ENCODE measurements at places on chromosomes 7 and 10.

GRCh38 chr10:10626734-10627133 is 390.9 kb upstream of the CELF2 start:
- no peak for DNase-seq

GRCh38 chr7:21345361-21345760 is 82.5 kb upstream of the SP4 start:
- no peak for DNase-seq

GRCh38 chr7:26659121-26659520 is 205.3 kb downstream of the SKAP2 start:
- no peak for DNase-seq

DNA sequence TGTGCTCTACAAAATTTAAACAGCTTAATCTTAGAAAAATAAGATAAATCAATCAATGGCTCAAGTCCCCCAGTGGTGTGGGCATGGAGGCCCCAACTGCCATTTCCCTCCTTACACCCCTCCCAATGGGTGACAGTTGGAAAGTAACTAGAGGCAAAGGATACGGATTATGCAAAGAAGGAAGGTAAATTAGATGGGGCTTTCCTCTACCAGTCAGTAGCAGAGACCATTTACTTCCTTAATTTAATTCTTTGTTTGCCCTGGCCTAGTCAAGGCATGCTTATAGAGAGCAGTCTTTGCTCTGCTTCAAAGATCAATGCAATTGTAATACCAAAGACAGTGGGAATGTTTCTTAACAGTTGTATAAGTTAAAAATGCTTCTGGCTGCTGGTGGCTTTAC is 63.3 kb upstream of the PAPSS2 start:
- DNase-seq, result no peak

- DNase-seq, result no peak
Observed at GRCh38 chr7:2838873-2839578, 5.1 kb downstream of the GNA12 start.

- no peak for DNase-seq
Observed at GRCh38 chr10:80468002-80468401, 13.9 kb downstream of the TSPAN14 start.

DNA sequence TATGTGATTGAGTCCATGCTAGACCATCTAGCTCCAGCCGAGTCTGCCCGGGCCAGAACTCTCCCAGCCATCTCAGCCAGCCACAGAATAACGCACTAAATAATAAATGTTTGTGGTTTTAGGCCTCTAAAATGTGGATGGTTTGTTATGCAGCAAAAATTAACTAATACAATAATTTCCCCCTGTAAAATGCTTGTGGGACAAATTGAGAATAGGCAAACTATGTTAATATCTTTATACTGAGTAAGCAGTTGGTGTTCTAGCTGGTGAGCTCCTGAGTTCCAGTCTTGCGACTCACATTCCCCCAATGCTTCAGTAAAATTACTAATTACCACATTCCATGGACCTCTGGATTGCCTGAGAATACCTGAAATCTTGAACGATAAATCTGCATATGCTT is 316.8 kb upstream of the NFE2L3 start:
- no peak for DNase-seq

- no peak for DNase-seq
Observed at GRCh38 chr7:130896898-130897514, 163.0 kb upstream of the KLF14 start.

DNA sequence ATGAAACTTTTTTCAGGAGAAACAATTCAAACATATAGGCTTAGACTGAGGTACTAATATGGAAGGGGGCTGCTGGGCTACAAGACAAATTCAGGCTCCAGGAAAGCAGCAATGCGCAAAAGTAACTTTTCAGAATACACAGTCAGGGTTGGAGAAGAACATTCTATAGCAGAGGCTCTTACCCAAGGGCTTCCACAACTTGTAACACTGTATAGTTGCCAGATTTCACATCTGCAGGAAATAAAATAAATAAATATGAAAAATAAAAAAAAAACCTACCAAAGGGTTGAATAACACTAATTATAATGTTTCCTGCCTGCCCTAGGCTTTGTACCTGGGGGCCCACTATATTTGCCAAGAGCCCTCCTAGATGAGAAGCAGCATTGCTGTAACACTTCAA is 14.3 kb downstream of the MMS19 start:
- DNase-seq, result no peak

GRCh38 chr7:54858008-54858692 is 99.1 kb upstream of the SEC61G start:
- no peak for DNase-seq

DNA sequence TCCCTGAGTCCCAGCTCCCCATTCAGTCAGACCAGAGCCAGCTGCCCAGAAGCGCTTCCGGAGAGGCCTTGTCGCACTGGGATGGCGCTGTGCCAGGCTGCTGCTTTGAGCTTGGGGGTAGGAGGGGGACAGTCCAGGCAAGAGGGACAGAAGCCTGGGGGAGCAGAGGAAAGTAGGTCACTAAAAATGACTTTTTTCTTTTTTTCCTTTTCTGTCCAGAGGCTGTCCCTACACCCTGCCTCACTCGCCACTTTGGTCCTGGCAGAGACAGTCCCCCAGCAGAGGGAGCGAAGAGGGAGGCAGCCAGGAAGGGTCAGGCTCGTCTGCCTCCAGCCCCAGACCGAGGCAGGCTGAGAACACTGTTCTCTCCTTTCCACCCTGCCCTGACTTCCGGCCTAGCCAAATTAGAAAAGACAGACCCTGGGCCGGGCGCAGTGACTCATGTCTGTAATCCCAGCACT is 15.8 kb upstream of the TRIM8 start:
- DNase-seq, result no peak

DNA sequence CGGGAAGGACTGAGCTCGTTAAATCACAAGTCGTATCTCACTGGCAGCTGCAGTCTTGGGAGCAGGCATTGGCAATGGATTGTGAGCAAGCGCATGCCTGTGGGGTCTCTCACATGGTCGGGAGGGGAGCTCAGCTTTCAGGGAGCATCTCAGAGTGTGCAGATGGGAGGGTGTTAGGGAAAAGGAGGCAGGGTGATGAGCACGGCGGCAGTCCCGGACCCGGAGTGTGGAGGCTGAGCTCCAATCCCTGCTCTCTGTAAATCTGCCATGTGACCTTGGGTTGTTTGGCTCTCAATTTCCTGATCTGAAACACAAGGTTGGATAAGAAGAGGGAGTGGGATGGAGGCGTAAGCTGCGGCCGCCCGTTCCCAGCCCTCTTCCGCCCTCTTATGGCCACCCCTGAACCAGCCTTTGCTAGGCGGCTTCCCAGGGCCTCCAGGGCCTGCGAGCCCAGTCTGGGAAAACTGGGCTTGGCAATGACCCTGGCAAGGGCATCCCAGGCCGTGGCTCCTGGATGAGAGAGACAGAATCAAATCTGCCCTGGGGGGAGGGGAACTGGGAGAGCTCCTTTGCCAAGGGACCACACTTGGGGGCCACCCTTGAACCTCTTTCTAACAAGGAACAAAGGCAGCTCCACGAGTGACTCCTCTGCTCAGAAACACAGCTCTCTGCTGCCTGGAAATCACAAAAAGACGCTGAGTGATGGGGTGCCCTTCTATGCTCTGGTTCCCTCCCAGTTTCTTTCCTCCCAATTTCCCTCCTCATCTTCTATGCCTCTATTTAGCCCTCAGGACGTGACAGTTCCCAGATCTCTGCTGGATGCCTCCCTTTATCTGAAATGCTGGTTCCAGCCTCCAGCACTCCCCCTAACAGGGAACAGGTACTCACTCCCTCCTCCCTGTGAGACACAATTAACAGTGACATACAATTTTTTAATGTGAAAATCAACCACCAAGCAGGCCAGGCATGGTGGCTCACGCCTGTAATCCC is 41.7 kb upstream of the LOXL4 start:
- DNase-seq, result peak; percentile 21

Data from NCI-H1436 treated with DMSO at 0.1 percent for 48 hours (cell line).